ENCODE measurements at places on chromosomes 16 and 17. TPM values are rescaled to one million over a fixed set of nuclear protein-coding genes. Genes with fewer than 3 reads are reported as not detected.

DNA sequence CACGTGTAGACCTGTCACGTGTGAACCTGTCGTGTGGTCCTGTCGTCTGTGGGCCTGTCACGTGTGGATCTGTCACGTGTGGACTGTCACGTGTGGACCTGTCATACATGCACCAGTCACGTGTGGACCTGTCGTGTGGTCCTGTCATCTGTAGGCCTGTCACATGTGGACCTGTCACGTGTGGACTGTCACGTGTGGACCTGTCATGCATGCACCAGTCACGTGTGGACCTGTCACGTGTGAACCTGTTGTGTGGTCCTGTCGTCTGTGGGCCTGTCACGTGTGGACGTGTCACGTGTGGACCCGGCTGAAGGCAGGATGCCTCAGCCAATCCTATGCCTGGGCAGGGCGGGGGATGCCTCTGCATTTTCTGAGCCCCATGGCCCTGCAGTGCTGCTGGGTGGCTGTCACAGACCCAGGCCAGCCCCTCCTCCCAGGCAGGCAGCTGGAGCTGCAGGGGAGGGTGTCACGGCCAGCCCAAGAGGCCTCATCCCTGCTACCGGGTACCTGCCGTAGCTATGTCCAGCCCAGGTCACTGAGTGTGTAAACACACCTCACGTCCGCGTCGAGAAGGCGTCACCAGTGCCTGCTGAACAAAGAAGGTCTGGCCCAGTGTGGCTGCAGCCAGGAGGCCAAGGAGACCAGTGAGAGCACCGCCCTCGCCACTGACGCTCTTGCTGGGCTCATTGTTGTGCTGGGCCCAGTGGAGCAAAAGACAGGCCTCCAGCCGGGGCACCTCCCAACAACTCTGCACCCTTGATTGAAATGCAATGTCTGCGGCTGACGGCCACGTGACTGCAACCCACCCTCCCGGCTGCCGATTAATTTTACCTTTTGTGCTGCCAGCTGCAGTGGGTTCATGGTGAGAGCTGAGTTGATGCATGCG is 18.6 kb upstream of the ACSF3 start:
- DNase-seq = no peak

DNA sequence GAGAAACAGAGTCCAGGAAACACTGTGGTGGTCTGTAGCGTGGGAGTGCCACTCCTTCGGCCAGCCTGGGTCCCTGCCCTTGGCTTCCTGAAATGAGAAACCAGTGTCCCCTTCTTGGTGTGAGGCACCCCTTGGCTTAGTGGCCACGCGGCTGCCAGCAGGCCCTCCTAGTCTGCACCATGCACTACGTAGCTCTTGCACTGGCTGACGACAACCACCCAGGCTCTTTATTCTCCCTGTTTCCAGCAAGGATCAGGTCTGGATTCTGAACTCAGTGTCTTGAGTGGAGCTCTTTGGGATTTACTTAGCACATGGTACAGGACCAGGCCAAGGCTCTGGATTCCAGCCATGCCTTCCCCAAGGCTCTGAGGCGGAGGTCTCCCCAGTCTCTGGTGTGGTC is 1.1 kb upstream of the SPEM3 start:
- no peak for DNase-seq

GRCh38 chr16:29899516-29900101 is at the start of gene SEZ6L2:
Gene SEZ6L2 (minus strand): TSS chr16:29899550. CDS start chr16:29899019, 531 bp downstream.
- peak; percentile 41 for DNase-seq

- peak; percentile 70 for DNase-seq
These were observed 34.8 kb upstream of the CIBAR2 start for GRCh38 chr16:85146922-85147651.

DNA sequence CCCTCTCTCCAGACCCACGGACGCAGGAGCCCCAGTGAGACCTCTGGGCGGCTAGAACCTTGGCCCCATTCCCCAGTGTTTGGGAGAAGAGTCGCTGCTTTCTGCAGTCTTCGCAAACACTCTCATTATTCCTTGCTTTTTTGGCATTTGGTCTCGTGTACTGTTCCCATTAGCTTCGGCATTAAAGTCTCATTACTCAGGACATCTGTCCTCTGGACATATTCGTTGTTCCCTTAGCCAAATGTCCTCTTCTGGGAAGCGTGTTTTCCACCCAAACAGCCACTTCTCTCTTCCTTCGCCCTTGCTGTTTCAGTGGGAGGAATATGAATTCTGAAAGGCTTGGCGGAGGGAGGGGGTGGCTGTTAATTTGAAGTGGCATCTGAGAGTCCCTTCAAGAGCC is 11.1 kb downstream of the SHISA6 start:
- DNase-seq = no peak

DNA sequence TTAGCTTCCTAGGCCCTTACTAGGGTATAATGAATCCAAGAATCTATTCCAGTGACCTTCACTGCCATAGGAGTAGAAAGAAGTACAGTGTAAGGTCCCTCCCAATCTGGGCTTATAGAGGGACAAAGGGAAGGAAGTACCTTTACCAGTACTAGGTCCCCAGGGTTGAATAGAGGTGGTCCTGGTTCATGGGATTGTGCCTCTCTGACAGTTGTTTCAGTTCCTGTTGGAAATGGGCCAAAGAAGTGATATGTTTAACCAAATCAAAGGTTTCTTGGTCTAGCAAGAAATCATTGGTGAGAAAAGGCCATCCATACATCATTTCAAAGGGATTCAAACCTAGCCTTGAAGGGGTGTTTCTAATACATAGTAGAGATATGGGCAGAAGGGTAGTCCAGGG is 16.0 kb upstream of the ZNHIT3 start:
- DNase-seq = no peak

- DNase-seq = no peak
These were observed 8.7 kb downstream of the USP36 start for GRCh38 chr17:78831688-78832540.

- DNase-seq = peak; percentile 70
These were observed 22.3 kb upstream of the ZNHIT3 start for GRCh38 chr17:36463916-36464764.

- DNase-seq = no peak
These were observed 240.1 kb upstream of the AXIN2 start for GRCh38 chr17:65801513-65801912.

- no peak for DNase-seq
These were observed 988 bp upstream of the IL21R start for GRCh38 chr16:27400751-27401620.

DNA sequence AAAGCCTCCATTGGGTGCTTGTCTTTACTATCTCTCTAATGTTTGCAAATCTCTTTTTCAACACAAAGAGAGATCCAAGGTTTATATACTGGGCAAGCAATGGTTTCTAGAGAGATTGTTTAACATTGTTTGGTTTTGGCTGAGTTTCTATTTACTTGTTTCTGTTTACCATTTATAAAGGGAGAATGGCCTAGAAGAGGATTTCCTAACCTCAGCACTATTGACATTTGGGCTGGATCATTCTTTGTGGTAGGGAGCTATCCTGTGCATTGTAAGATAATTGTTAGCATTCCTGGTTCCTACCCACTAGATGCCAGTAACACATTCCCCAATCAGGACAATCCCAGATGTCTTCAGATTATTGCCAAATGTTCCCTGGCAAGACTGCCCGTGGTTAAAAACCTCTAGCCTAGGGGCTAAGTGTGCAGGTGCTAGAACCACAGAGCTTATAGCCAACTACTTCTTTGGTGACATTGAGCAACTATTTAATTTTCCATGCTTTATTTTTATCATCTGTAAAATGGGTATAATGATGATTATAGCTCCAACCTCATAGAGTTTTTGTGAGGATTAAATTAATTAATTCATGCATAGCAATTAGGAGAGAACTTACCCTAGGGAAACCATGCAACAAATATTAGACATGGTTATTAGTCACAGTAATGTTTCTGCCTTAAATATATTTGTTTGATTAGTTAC is 413.9 kb upstream of the MAF start:
- no peak for DNase-seq

DNA sequence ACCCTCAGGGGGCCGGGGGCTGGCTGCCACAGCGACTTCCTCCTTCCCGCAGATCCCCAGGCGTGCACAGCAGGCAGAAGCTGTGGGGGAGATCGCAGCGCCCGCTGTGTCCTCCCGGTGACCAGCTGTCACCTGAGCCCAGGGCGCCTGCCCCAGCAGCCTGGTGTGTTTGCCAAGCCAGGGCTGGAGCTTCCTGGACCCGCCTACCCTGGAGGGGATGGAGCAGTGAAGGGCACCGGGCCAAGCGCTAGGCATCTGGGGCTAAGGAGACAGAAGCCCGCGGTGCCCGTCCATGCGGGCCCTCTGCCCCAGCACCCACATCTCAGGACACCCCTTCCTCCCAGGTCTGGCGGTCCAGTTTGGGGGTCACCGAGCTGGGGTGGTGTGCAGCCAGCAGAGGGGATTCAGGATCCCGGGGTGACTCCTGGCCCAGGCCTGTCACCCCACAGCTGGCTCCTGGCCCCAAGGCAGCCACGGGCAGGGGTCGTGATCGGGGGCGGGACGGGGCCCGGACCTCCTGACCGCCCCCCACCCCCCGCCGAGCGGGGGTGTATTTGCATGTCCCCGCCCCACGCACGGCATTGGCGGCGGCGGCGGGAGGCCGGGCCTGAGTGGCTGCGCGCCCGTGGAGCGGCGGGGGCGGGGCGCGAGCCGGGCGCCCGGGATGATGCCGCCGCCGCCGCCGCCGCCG is at the start of gene RAB26:
Gene RAB26 (plus strand): TSS at position 645 of the 691 bp plus-strand sequence. CDS start 159 bp downstream, outside the sequence.
- DNase-seq = peak; percentile 92

GRCh38 chr17:27519550-27519949 is 63.3 kb downstream of the KSR1 start:
- DNase-seq = no peak

DNA sequence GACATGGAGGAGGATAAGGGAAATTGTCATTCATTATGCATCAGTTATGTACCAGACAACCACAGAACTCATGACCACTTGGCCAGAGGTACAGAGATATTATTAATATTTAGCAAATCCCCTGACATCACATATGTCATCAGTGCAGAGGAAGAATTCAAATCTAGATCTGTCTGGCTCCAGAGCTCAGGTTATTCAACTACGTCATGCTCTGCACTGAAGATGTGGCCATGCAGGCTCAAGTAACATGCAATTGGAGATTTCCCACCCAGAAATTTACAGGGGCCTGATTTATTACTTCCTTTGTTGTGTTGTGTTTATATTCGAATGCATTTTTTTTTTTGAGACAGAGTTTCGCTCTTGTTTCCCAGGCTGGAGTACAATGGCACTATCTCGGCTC is 224.3 kb downstream of the HS3ST4 start:
- DNase-seq = no peak

DNA sequence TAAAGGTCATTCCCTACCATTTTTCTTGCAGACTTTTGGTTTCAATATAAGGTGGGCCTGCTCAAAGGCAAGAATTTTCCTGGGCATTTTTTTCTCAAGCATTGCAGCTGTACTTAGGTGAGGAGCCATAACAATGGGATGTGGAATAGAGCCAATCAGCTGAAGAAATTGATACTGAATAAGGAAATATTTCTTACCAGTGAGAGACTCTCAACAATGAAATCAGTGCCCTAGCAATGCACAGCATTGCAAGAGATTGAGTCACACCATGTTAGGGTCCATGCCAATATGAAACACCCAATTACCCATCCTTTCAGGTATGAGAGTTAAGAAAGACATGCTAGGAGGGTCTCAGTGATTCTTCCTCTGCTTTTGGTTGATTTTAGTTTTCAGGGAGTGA is 237.6 kb downstream of the SOX9 start:
- no peak for DNase-seq

- DNase-seq = no peak
These were observed 55.8 kb downstream of the ZFHX3 start for GRCh38 chr16:72992142-72992601.

- DNase-seq = peak; percentile 60
These were observed at the start of gene HS3ST2 for GRCh38 chr16:22813948-22814710. Gene HS3ST2 (plus strand): TSS chr16:22814162. CDS start chr16:22814611, 449 bp downstream.

DNA sequence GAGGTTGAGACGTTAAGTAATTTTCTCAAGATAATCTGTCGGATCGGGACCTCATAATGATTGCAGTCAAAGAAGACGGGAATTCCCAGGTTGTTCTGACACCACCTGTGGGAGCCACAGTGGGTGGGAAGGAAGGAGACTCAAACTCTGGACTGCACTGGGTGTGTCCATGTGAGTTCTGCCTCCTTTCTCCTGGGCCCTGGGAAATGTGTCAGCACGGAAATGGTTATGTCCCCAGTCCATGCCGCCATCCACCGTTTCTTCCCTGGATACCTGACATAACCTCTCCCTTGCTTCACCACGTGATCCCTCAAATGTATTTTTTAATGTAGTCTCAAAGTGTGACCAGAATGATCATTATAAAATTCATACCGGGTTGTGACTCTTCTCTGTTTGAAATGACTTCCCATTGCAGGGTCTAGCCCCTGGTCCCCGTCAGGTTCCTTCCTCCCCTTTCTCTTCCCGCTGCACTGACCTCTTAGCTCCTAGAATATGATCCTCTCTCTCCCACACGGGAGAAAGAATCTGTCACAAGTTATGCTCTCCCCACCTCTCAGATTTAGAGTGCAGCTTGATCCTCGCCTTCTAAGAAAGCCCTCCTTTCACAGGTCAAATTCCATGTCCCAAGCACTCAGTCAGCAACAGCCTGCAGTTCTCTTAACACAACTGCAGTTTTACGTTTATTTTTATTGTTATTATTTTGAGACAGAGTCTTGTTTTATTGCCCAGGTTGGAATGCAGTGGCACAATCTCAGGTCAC is 820.0 kb upstream of the EEF2KMT start:
- no peak for DNase-seq

- DNase-seq = no peak
These were observed 22.9 kb downstream of the SLFN12L start for GRCh38 chr17:35514564-35514963.

GRCh38 chr17:58402047-58402446 is 15.3 kb downstream of the RNF43 start:
- DNase-seq = no peak

- peak; percentile 32 for DNase-seq
These were observed 745.2 kb downstream of the WWOX start for GRCh38 chr16:78844682-78845081.

DNA sequence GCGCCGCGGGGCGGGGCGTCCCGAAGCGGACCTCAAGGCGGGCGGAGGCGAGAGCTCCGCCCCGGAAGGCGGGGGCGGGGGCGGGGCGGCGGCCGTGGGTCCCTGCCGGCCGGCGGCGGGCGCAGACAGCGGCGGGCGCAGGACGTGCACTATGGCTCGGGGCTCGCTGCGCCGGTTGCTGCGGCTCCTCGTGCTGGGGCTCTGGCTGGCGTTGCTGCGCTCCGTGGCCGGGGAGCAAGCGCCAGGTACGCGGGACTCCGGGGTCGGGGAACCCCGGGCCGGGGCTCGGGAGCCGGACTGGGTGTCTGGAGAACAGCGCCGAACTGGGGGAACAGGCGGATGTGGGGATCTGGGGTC is at the start of gene TNFRSF12A:
Gene TNFRSF12A (plus strand): TSS at position 122 of the 357 bp plus-strand sequence. CDS start 30 bp downstream, at position 152.
- DNase-seq = peak; percentile 90

DNA sequence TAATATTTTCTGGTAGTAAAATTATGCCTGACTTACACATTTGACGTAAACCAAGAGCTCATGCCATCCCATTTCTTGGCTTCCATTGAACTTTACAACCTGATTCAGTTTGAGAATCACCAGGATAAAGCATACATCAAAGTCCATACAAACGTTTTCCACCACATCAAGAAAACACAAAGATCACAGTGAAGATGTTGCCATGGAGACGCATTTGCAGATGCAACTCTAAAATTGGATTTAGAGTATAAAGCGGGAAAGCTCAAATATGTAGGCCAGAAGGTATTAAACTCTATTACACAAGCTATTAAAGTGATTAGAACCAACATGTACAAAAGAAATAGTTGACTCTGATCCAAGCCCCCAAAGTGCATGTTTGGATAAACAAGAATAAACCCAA is 10.4 kb downstream of the C16orf46 start:
- DNase-seq = no peak

CD19 gene
- not detected for total RNA-seq

JPH3 gene
- total RNA-seq = 0.12 TPM

HASPIN gene
- total RNA-seq = 0.45 TPM

MAPK8IP3 gene
- 80.3 TPM for total RNA-seq

KRT31 gene
- total RNA-seq = not detected

IRX6 gene
- total RNA-seq = not detected

KRTAP2-2 gene
- not detected for total RNA-seq

TBKBP1 gene
- 15.9 TPM for total RNA-seq

CCL18 gene
- total RNA-seq = 1.4 TPM
